ENCODE measurements at places on chromosomes 4 and X. TPM values are rescaled to one million over a fixed set of nuclear protein-coding genes. Genes with fewer than 3 reads are reported as not detected.

DNA sequence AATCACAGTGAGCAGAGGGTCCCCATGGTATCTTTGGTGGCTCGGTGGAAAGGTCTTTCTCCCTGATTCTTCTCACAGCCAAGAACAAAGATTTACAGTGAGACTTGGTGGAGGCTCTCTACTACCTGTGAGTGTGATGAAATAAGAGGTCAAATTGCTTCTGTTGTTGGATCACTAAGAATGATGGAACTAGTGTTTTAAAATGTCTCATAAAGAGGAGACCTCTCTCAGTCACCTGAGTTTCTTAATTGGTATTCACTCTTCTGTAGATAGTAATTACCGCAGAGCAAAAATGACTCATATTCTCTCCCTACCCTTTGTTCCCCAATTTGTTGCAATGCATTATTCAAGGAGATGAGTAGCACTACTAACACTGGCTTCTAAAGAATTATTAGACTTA, 100.9 kb upstream of the TBC1D9 start:
- no peak for DNase-seq

DNA sequence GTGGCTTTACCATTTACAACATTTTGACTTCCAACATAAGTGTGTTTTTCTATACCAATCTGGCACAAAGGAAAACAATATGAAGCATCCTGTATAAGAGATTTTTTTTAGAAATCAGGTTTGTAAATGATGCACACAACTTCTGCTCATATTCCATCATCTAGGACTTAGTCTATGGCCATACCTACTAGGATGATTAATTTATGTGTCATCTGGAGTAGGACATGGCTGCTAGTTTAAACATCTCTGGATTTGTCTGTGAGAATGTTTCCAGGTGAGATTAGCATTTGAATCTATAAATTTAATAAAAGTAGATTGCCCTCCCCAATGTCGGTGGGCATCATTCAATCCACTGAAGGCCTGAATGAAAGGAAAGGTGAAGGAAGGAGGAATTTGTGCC, 682.8 kb upstream of the GRID2 start:
- DNase-seq = no peak

- DNase-seq = peak; percentile 51
These were observed 12.3 kb downstream of the LOC101059915 start for GRCh38 chrX:71679575-71680207.

GRCh38 chrX:136694431-136695087, 46.6 kb downstream of the CD40LG start:
- DNase-seq = no peak

DNA sequence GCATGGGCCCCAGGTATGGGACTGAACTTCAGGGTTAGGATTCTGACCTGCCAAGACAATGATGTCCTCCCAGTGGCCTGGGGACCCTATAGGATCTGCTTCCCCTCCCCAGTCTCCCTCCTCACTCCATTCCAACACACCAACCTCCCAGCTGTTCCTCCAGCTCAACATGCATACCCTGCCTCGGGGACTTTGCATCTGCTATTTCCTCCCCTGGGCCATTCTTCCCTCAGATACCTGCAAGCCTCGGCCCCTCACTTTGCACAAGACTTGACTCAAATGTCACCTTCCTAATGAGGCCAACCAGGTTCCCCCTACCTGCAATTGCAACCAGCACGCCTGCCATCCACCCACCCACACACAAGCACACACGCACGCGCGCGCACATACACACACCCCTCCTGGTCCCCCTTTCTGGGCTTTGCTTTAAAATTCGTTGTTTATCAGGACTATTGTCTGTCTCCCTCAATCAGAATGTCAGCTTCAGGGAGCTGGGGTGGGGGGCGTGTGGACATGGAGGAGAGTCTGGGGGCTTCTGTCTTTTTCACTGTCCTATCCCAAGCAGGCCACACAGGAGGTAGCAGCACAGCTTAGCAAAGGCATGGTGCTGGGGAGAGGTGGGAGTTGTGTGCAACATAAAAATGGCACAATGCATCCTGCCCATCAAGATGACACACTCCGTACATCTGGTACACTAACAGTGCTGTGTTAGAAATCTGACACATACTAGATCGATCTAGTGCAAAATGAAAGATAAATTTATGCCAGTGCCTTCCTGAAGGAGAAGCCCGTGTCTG, 20.6 kb upstream of the PPP2R2C start:
- no peak for DNase-seq

DNA sequence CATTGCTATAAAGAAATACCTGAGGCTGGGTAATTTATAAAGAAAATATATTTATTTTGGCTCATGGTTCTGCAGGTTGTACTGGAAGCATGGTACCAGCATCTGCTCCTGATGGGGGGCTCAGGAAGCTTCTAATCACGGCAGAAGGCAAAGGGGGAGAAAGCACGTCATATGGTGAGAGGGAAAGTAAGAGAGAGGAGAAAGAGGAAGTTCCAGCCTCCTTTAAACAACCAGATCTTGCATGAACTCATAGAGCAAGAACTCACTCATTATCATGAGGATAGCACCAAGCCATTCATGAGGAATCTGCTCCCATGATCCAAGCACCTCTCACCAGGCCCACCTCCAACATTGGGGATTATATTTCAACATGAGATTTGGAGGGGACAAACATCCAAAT, 125.0 kb upstream of the GRPR start:
- DNase-seq = no peak

- DNase-seq = no peak
These were observed 8.1 kb downstream of the ETDB start for GRCh38 chrX:135112096-135112729.

DNA sequence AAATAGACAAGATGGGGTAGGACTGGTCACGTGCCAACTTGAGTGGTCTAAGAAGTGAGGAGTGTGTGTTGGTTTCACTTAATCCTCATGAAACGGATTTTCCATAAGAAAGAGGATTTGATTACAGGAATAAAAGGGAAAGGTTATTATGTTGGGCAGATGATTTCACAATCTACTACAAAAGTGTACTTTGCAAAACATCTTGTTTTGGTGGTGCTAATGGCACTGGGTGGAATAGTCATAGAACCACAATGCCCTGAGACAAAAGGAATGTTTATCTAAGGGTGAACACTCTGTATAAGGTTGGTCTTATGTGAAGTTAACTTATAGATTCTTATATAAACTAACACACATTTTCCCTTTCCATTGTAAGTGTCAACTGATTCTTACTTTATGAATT, 45.6 kb downstream of the GLUD2 start:
- no peak for DNase-seq

DNA sequence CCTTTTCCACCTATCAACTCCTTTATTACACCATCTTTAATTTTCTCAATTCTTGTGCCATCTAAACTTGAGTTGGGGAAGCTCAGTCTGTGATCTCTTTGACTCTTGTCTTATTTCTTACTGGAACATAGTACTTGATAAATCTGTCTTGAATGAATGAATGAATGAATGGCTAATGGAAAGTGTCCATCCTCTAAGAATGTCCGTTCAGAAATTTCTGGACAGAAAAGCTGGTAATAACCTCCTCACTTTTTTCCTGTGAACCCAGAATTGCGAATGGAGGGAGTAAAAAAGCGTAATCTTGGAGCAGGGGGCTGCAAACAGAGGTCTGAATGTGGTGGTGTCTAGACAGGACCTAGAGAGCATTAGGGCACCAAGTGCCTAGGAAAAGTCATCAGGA, 9.4 kb upstream of the CLTRN start:
- DNase-seq = no peak

DNA sequence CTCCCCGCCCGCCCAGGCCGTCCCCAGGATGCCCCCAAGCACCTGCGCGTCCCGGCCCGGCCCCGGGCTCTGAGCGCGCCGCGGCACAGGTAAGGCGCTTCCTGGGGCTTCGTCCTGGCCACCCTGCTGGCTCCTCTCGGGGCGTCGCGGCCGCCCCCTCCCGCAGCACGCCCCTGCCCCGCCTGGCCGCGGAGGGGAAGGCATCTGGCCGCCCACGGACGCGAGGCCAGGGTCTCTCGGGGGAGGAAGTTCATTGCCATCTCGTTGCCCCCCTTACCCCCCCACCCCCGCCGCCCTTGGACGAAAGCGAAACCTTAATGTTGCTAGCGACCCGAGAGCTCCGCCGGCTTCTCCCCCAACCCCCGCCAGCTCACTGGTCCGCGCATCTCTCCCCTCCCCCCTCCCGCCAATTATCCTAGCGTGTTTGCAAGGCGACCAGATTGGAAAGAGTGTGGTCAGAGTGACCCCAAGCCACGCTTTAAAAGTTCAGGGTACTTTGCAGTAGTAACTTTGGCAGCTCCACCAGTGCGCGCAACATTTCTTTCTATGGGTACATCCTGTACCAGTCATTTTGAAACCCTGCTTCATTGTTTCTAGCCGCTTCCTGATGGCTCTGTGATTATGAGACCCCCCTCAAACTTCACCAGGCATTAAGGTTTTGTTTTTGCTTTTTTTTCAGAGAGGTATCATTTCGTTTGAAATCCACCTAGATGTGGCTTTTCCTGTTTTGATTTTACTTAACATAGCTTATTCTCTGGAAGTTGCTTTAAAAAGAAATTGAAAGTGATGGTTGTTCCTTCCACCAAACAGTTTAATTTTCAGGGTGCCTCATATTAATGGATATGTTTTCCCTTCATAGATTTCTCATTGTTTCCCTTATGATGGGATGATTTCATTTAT, 626 bp downstream of the TBC1D1 start:
- no peak for DNase-seq

GRCh38 chrX:24259544-24260240, 54.2 kb downstream of the SUPT20HL2 start:
- no peak for DNase-seq

DNA sequence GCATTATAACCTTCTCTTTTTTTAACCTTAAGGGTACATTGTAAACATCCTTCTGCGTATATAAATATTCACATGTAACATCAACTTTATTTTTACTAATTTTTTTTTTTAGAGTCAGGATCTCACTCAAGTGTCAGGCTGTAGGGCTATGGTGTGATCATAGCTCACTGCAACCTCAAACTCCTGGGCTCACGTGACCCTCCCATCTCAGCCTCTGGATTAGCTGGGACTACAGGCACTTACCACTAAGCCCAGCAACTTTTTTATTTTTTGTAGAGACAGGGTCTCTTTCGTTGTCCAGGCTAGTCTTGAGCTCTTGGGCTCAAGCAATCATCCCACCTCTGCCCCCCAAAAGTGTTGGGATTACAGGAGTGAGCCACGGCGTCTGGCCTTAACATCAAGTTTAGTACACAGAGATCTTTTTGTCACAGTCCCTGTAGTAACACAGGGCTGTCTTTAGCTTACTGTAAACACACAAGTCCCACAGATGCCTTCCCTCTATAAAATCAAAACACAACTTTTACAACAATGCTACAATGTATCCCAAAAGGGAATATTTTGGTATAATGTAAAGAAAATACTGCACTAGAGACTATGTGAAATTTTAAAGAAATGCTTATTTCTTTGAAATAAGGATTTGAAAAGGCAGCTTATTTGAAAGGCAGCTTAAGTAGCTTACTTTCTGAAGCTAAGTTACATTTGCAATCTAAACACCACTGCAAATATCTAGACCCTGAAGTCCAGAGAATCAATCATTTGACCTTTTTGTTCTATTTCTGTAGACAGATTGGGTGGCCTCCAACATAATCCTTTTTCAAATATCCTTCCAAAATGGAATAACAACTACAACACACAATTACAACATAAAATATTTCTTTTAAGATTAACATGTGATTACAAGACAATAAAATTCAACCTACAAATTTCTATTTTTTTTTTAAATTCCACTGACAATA, 116.0 kb downstream of the APBB2 start:
- no peak for DNase-seq

- no peak for DNase-seq
These were observed 40.9 kb downstream of the MOB1B start for GRCh38 chr4:70943114-70943513.

DNA sequence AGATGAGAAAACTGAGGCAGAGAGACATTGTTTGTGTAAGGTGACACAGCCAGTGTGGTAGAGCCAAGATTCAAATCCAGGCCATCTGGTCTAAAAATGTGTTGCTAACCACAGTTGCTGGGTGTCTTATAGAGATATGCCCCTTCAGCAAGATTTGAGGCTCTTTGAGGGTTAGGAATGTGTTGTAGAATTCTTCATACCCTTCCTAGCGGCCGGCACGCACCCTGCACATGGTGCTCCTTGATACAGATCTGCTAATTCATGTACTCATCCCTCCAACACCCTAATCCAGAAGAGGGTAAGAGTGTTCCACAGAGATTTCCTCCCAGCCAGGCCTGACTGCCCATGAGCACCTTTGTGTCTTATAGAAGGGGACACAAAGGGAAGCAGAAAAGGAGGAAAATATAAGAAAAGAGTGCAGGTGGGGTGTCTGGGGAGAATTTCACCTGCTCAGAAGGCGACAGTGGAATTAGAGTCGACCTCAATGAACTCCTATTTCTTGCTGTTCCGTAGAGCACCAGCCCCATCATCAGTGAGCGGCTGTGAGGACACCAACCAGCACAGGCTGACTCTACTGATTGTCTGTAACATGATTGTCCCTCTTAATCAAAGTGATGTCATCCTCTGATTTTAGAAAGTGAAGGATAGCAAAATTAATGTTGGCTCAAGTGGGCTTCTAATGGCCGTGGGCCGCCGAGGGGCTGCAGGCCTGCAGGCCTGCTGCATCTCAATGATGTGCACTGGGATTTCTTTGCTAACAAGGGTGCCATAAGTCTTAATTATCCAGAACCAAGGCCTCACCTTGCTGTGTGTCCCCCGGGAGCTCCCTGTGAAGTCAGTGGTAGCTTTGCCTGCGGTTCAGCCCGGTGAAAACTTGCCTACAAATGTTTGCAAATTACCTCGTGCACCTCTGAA, 24.2 kb upstream of the SMIM20 start:
- DNase-seq = no peak

DNA sequence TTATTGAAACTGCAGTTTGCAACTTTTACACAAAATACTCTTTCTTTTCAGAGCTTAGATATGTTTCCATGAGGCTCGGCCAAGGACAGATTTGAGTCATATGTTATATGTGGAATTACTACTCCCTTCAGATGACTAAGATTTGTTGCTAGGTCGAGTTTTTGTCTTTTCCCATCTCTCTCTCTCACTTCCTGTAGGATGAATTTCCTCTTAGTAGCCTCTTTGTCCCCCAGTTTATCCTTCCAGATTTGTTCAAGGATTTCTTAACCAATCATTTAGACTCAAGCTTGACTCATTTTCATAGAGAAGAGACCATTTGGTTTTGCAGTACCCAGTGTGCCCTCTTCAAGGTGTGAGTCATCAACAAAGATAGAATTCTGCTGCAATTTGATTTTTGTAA, 209.2 kb downstream of the GLUD2 start:
- DNase-seq = no peak

- no peak for DNase-seq
These were observed 38.2 kb downstream of the SPIN2B start for GRCh38 chrX:57083143-57083542.

GRCh38 chr4:128512767-128513322, 225.2 kb upstream of the PGRMC2 start:
- DNase-seq = no peak

FAT4 gene
- 18.7 TPM for total RNA-seq

VSIG4 gene
- 113 TPM for total RNA-seq

FGFR3 gene
- total RNA-seq = 4.6 TPM
